SHP77 treated with DMSO at 0.1 percent for 48 hours (cell line): ENCODE measurements at places on chromosomes 7 and 10.

DNA sequence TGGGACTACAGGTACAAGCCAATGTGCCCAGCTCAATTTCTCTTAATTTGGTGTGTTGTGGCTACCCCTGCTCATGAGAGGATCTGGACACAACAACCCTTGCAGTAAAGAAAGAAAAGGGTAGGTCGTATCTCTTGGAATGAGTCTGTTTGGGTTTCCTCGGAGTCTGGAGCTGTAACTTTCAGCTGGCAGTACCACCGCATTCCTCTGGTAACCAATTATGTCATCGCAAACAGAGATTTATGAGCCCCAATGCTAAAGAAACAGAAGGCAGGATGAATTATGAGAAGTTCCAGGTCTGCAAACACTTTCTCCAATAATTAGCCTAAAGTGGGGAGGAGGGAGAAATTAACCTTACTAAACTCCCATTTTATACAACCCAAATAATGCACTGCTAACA lies 186.6 kb upstream of the NRP1 start:
- DNase-seq, result no peak

DNA sequence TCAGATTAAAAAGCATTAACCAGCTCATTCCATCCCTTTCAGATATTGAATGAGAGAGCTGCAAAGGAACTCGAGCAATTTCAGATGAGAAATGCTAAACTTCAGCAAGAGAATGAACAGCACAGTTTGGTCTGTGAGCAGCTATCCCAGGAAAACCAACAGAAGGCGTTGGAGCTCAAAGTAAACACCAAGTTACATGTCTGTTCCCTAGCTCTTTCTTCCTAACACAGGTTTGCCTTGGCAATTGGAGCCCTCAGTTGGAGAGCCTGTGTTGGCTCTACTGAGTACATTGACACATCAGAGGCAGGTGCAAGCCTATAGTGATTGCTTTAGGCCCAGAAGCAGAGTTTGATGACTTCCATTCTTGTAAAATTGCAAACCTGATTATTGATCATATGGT lies 14.7 kb downstream of the CFAP58 start:
- no peak for DNase-seq

GRCh38 chr7:110786328-110786965 lies 304.5 kb upstream of the LRRN3 start:
- no peak for DNase-seq

GRCh38 chr10:42974693-42975002 lies 102.2 kb upstream of the RET start:
- DNase-seq, result no peak

DNA sequence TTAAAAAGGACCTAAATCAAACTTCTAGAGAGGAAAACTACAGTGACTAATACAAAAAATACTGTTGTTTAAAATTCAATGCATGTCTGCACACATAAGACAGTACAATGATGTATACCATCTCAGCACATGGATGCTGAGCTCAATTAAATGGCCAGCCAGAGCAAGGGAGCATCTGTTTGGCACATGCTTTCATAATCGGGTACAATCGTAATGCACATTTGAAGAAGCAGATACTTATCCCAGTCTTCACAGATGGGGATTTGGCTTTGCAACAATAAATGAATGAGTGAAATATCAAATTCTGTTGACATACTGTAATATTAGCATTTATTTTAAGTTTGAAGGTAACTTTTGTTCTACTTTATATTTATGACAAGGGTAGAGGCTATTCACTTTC lies 187.8 kb downstream of the CRPPA start:
- no peak for DNase-seq
